HFFc6 (cell line): ENCODE measurements at places on chromosomes 3 and 15. TPM values are rescaled to one million over a fixed set of nuclear protein-coding genes. Genes with fewer than 3 reads are reported as not detected.

The FURIN gene
- total RNA-seq: 72.2 to 79.4 TPM (median 78.7 TPM) in 3 replicates

The MYD88 gene
- total RNA-seq: 22.6 to 29.1 TPM (median 27.6 TPM) in 3 replicates

DNA sequence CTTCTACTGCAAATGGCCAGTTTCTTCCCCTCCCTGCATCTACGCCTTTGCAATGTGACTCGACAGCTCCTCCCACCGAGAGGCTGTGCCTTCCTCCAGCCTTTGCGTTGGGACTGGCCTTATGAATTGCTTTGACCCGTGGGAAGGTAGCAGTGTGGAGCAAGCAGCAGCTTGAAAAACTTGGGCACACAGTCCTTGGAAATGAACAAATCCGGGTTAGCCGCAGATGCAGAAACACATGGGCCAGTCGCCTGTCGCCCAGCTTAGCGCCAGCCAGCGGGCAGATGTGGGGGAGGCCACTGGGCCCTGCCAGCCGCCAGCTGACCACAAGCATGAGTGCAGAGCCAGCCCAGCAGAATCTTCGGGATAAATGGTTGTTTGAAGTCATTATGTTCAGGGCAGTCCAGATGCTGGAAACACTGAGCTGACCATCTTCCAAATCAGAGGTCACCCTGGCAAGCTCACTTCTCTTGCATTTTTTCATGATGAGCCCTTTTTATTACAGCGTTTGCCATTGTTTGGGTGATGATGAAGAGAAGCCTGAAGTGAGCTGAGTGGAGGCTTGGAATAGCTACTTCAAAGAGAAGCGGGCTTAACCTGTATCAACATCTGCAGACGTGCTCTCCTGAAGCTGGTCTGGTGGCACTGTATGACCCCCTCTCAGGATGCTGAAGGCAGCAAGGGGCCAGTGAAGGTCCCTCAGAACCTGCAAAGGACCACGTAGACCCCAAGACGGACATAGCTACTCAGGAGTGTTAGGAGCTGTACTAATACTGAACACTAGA, 9.8 kb downstream of the SELENOS start:
- H3K27ac ChIP-seq: peak overlapping the region; percentile 97
- peaks cover 35% of the 10 kb centered on the region for H3K36me3 ChIP-seq

DNA sequence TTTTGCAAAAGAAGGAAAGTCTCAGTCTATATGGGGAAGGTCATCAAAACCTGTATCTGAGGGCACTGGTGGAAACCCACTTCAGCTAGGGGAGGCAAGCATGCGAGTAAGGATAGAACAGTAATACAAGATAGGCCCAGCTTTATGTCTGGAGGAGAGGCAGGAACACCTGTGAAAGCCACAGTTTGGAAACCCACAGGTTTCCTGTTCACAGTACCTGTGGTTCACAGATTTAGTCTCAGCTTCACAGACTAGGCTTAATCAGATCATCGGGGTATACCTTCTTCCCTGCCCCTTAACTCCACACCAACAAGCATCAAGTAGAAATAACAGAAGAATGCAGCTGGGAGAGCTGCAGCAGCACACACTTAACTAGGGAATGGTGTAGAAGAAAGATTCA, 36.2 kb downstream of the C2CD4B start:
- peaks cover 5% of the 10 kb centered on the region; the same call in 1 of the 2 replicates for H3K27me3 ChIP-seq
- no peak overlapping the region for H3K27ac ChIP-seq
- DNase-seq: no peak
- peaks cover 5% of the 10 kb centered on the region; the same call in 1 of the 2 replicates for H3K4me1 ChIP-seq

The NR1I2 gene
- total RNA-seq: not detected in 3 replicates

The DBR1 gene
- 9.9 to 11.0 TPM (median 10.8 TPM) in 3 replicates for total RNA-seq

DNA sequence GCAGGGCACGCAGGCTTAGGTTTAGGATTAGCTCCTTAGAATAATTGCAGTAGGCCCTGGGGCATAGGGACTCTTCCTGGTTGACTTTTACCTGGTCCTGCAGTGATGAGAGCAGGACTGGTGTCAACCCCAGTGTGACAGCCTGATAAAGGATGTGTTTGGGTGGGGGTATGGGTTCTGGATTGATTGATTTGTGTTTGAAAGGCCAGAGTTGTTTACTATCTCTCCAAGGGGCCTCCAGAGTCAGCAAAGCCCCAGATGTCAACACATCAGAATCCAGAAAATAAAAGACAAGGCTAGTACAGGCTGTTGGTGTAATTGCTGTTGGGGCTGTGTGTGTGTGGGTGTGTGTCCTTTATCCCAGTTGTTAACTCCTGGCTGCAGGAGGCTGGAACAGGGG, 122.3 kb downstream of the CHRNA7 start:
- DNase-seq: no peak
- no peak overlapping the region for H3K27ac ChIP-seq
- no peaks in the 10 kb centered on the region for H3K4me1 ChIP-seq
- no peaks in the 10 kb centered on the region for H3K36me3 ChIP-seq
